Neural crest cell (in vitro differentiated cells): ENCODE measurements at places on chromosomes 3 and 15.

DNA sequence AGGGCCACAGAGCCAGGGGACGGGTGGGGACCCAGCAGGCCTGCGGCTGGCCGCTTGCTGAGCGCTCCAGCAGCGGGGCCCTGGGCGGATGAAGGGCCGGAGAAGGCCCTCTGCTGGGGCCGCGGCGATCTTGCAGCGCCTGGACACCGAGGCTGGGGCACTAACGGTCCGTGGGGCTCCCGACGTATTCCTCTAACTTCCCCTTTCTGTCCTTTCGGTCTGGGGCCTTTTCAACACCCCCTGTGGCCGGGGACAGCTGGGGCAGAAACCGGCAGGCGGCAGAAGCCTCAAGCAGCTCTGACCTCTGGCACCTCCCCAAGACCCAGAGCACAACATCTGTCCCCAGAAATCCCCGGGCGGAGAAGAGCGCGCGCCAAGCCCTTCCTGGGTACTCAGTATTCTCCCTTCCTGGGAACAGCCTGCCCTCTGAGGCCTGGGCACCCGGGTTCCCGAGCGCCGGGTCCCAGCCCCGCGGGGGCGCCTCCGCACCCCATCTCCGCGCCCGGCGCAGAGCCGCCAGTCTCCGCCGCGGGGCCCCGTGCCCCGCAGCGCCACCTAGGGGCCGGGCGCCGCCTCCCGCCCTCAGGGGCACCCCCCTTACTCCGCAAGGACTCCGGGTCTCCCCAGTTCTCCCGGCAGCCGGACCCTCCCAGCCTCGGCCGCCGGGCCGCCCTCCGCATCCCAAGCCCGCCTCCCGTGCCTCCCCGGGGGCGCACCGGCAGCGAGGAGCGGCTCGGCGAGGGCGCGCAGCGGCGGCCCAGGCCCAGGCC is 582 bp upstream of the SLCO3A1 start:
- peak; percentile 59 for DNase-seq

- no peak for DNase-seq
Measured at GRCh38 chr3:46680298-46680826, 13.1 kb downstream of the ALS2CL start.

- no peak for DNase-seq
Measured at GRCh38 chr3:128742821-128743594, 17.0 kb downstream of the RAB7A start.

GRCh38 chr3:43870120-43870519 is 179.4 kb downstream of the ABHD5 start:
- no peak for DNase-seq

DNA sequence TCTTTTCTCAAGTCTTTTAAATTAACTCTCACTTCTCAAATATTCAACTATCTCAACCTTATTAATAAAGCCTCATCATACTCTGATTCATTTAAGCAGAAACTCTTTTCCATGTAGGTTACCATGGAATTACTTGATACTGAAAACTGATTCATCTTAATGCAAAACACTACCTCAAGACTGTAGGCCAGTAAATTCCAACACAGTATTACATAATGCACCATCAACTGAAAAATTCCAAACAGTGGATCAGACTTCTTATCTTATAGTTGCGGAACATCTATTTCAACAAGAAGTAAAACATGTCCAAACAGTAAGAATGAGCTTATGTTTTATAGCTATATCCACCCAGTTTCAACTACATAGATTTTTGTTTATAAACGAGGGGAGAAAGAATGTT is 124.5 kb downstream of the PEAK1 start:
- no peak for DNase-seq

DNA sequence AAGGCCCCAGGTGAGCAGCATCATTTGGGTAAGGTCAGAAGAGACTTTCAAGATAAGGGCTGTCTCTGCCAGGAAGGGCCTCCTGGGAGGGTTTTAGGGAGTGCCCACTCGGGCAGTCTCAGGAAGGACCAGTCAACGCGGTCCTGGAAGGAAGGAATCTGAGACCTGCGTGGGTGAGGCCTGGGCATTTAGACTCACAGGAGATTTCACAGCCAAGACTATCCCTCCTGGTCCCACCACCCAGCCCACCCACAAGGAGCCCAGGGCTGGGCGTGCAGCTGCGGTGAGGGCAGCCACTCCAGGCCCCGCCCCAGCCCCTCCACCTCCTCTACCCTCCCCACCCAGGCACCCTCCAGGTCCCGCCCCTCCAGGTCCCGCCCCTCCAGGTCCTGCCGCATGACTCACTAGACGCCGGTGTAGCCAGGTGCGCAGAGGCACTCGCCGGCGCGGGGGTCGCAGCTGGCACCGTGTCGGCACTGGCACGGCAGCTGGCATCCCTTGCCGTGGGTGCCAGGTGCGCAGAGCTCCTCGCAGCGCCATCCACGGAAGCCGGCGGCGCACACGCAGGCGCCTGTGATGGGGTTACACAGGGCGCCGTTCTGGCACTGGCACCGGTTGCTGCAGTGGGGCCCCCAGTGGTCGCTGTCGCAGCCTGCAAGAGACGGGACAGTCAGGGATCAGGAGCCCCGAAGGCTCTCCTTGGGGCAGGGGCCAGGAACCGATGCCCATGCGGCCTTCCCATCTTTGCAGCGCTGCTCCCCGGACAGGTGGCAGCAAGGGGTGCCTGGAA is 112.7 kb downstream of the RAB11A start:
- DNase-seq, result peak; percentile 45

DNA sequence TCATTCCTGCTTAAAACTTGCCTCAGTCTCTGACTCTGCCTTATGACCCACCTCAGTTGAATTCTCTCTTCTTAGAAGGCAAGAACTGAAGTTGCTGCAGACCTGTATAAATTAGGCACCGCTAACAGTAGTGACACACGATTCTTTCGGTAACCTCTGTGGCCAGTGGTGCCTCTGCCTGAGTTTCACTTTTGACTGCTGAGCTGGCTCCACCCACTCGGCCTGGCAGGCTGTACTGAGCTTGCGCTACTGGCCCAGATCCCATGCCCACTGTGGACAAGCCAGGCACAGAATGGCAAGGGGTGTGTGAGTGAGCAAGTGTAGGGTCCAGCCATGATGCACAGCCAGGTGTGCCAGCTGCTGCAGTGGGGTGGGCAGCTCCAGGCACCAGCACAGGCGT is 19.1 kb upstream of the EIF1B start:
- DNase-seq, result no peak

DNA sequence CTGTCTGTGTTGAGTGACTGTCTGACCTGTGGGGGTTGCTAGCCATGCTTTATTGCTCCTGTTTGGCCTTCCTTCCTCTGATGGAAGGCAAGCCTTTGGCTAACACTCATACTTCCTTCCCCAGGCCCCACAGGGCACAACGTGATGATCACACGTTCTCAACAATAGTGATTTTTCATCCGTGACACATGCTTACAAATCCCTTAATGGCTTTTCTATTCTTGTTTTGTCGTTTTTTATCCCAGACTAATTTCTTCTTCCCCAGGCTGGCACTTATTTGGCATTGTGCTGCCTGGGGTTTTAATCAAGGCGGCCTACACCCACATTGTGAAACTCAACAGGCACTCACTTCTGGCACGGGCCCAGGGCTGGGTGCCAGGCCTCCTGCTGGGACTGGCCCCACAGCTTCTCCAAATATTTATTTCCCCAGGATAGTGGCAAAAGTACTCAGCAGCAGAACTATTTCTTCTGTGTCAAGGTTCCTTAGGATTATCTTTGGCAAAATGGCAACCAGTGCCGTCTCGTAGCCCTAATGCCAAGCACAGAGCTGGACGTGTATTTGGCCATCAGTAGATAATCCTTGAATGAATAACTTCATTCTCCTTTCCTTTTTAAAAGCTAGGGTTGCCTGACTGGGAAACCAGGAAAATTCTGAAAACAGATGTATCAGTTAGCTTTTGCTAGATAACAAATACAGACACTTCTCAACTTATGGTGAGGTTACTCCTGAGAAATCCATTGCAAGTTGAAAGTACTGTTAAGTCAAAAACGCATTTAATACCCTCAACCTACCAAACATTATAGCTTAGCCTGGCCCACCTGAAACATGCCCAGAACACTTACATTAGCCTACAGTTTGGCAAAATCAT is 30.6 kb downstream of the CMTM7 start:
- DNase-seq, result no peak

- DNase-seq, result no peak
Measured at GRCh38 chr15:55998478-55998877, 5.1 kb upstream of the NEDD4 start.

GRCh38 chr3:180875124-180875698 is 37.3 kb upstream of the FXR1 start:
- DNase-seq, result no peak

- DNase-seq, result no peak
Measured at GRCh38 chr3:88189361-88189810, 39.6 kb downstream of the C3orf38 start.

GRCh38 chr3:134859341-134859740 is 64.3 kb downstream of the EPHB1 start:
- no peak for DNase-seq

- no peak for DNase-seq
Measured at GRCh38 chr3:148331081-148331846, 366.4 kb upstream of the AGTR1 start.
